Bronchial epithelial cell (primary cell): ENCODE measurements at places on chromosomes 13 and 19.

DNA sequence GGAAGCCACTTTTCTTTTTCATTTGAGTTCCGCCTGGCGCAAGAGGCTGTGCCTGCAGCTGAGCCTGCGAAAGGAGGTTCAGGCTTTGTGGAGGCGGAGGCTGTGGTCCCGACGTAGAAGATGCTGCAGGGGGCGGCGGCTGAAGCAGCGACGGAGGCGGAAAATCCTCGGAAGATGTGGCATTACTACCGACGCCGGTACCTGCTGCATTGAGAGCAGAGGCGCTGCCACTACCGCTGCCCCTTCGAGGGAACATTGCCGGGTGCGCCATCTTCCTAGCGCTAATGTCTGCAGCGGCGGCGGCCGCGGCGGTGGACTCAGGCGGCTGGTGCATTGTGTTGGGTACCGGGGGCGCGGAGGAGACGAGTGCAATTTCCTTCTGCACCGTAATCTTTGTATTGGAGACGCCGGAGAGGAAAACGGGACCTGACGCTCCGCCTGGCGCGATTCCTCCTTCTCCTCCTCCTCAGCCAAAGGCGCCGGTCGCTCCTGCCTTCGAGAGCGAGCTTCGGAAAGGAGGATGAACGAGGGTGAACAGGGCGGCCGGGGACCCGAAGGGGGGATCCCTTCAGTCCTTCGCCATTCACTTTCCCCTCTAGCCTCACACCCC lies at the start of gene TSC22D1:
TSC22D1 (minus strand) TSS at position 590 of the 610 bp plus-strand sequence; CDS start at position 334, 256 bp downstream.
- DNase-seq: peak; percentile 12

DNA sequence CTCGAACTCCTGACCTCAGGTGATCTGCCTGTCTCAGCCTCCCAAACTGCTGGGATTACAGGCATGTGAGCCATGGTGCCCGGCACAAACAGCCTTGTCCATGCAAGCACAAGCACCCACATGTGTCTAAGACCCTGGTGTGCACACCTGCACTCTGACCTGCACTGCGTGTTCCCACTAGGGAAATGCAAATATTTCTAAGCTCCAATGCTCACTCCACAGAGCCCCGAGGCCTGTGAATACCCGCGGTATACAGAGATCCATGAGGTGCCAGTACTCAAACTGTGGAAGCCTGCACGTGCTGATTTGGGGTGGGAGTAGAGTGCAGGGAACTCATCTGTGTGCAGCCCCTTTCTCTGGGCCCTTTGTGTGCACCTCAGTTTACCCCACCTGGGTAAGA lies 14.7 kb downstream of the GADD45B start:
- DNase-seq: no peak

- peak; percentile 85 for DNase-seq
Observed at GRCh38 chr19:34232566-34233481, 21.5 kb upstream of the GARRE1 start.

GRCh38 chr13:99067159-99067985 lies 89.5 kb upstream of the DOCK9 start:
- DNase-seq: peak; percentile 99

DNA sequence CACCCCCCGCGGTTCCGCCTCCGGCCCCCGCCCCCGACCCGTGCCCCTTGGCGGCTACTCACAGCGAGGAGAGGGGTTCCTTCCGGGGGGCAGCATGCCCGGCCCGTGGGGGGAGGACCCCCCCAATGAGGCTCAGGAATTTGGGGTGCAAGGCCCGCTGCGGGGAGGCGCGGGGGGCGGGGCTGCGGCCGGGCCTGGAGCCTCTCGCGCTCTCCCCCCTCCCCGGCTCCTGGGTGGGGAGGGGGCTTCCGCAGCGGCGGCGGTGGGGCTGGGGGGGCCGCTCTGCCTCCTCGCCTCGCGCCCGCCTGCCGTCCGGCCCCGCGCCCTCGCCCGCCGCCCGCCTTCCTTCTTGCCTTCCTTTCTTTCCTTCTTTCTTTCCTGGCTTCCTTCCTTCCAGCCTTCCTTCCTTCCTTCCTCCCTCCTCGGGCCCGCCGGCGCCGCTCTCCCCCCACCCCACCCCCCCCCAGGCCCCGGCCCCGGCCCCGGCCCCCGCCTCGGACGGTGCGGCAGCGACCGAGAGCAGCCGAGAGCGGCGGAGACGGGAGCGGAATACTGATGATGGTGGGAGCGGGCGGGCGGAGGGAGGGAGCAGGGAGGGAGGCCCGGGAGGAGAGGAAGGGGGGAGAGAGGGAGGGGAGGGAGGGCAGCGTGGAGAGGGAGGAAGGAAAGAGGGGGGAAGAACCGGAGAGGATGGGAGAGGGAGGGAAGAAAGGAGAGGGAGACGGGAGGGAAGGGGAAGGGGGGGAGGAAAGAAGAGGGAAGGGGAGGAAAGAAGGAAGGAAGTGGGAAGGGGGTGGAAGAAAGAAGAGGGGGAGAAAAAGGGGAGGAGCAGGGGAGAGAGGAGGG lies at the start of gene LRRC4B:
LRRC4B (minus strand) TSS at position 554 of the 846 bp plus-strand sequence. CDS start 19,597 bp downstream, outside the sequence.
- no peak for DNase-seq

DNA sequence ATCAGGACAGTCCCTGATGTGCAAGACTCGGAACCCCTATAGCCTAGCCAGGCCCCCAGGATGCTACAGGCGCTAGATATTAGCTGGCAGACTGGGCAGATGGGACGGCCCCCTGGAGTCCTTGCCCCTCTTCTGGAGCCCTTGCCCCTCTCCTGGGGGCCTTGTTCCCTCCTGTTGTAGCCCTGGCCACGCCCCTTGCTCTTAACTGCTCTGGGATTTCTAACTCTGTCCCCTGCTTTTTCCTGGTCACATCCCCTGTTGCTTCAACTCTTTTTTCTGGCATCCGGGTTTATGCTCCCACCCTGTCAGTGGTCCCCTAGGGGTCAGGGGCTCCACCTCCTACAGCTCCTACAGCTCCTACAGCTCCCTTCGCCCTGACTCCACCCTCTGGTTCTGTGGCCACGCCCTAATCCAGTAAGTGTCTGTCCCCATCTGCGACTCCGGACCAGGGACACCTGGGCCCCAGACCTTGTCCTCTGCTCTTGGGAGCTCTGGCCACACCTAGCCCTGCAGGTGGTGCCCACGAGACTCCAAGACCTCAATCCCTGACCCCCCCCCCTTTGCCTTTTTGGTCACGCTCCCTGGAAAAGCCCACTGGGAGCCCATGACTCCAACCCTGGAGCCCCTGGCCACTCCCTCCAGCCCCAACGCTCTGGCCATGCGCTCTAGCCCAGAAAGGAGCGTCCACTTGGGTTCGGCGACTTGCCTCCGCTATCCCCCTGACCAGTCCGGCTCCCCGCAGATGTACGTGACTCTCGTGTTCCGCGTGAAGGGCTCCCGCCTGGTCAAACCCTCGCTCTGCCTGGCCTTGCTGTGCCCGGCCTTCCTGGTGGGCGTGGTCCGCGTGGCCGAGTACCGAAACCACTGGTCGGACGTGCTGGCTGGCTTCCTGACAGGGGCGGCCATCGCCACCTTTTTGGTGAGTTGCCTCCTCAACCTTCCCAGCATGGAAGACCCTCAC lies 6.8 kb downstream of the PLPPR2 start:
- DNase-seq: no peak

DNA sequence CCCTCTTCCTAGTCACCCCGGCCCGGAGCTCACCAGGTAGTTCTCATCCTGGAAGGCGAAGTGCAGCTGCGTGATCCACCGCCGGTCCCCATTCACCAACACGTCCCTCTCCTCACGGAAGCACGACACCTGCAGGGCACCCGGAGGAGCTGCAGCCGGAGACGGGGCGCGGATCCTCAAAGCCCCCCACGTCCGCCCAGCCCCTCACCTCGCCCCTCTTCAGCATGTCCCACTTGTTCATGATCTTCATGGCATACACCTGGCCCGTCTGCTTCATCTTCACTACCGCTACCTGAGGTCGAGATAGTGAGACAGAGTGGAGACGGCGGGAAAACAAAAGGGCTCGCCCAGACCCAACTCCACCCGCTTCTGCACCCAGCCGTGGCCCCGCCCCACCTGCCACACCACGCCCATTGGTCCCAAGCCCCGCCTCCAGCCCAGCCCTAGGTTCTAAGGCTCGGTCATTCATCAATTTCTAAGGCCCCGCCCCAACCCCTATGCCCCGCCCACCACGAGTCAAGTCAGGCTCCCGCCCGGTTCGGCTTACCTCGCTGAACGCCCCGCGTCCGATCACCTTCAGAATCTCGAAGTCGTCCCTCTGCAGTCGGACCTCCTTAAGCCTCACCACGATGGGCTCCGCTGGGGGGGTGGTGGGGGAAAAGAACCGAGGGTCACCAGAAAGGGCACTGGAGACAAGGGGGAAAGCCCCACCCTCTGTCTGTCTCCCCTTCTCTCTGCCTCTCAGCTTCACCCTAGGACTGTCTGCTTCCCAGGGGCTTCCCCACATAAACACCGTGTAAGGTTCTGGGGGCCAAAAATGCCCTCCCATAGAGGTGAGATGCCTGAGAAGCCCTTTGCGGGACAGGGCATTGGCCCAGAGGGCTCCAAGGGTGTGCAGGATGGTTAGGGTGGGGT lies 2.8 kb downstream of the DMPK start:
- peak; percentile 79 for DNase-seq

DNA sequence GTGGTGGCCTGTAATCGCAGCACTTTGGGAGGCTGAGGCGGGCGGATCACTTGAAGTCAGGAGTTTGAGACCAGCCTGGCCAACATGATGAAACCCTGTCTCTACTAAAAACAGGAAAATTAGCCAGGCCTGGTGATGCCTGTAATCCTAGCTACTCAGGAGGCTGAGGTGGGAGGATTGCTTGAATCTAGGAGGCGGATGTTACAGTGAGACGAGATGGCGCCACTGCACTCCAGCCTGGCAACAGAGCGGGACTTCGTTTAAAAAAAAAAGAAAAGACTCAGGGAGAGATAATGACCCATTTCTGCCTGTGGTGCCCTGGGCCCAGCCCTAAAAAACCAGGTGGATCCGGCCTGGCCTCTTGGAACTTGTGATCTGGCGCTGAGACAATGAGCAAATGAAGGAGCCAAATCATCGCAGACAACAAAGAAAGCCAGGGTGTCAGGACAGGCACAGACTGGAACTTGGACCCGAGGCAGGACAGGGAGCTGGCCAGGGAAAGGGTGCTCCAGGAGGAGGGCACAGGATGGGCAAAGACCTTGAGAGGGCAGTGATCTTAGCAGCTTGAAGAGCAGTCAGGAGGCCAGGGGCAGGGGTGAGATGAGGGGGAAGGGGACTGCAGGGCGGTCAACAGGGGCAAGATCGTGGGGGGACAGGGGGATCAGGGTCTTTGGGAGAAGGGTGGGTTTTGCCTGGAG lies 962 bp upstream of the JAK3 start:
- no peak for DNase-seq

DNA sequence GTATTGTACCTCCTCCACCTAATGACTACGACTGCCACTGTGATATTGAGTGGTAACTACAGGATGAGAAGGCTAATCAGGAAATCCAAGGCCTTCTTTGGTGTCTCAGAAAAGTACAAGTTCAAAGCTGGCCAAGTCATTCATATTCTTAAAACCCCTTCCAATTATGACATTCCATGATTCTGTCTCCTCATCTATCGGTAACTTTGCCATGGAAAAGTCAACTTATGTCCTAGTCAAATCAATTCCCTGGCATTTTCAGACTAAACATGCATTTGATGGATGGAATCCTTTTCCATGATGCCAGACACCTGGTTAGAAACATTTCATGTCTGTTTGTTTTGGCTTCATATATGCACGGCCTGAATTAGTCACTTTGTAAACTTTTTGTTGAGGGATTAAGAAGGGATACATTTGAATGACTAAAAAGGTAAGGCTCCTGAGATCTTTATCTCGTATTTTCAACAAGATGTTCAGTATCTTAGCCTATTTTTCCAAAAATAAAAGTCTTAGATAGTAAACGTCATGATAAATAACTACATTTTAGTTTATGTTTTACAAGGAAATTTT lies 186.5 kb downstream of the NHLRC3 start:
- peak; percentile 73 for DNase-seq

DNA sequence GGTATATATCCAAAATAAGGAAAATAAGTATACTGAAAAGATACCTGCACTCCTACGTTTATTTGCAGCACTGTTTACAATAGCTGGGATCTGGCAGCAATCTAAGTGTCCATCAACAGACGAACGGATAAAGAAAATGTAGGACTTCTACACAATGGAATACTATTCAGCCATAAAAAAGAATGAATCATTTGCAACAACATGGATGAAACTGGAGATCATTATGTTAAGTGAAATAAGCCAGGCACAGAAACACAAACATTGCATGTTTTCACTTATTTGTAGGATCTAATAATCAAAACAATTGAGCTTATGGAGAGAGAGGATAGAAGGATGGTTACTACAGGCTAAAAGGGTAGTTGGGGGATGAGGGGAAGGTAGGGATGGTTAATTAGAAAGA lies 494.0 kb downstream of the UQCRFS1 start:
- no peak for DNase-seq

- DNase-seq: no peak
Observed at GRCh38 chr19:16627928-16628182, 149 bp downstream of the MED26 start.

DNA sequence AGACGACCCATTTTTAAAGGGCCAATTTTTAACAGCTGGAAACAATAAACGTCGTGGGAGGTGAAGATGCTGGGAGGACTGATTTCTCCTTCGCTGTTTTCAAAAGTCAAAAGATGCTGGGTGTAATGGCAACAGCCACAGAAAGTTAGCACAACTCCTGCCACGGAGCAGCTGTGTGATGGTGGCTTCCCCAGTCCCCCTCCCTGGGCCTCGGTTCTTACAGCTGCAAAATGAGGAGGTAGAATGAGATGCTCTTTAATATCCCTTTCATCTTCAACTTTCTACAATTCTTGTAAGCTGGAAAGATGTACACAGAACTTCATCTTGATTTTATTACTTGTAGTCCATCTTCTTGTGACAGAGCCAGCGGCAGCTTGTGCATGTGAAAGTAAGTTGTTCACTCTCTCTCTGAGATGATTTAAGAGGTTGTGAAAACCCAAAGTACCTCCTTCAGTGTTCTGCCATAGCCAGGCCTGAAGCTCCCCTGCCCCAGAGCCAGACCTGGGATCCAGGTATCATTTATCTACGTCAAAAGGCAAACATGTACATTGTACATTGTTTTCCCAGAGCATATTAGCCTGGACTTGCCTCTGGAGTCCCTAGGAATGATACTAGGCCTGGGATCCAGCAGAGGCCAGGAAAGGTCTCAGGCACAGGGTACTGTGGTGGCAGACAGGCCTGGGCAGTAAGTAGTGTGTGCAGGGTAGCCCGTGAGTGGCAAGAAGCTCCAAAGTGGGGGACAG lies 3.4 kb upstream of the UBE2L5 start:
- DNase-seq: peak; percentile 50

DNA sequence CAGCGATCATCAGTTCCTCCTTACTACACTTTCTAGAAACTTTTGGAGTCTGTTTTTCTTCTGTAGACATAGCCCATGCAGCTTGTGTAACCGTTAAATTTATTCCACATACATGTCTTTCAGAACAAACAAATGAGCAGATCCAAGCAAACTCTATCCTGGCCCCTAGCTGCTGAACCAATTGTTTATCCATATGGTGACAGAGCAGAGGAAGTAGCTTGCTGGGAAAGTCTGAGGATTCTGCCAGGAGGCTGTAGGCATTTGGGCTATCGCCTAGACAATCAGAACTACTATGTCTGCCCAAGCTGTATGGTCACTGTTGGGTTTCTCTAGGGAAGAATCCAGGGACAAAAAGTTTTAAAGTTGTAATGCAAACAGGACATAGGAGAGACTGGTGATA lies 343.7 kb downstream of the SPRY2 start:
- DNase-seq: no peak
